ENCODE measurements at places on chromosomes 5 and 9. TPM values are rescaled to one million over a fixed set of nuclear protein-coding genes. Genes with fewer than 3 reads are reported as not detected.
A peak's percentile ranks its signal among the peaks of the same experiment; 100 is the strongest.

Gene OTP
- not detected for total RNA-seq

DNA sequence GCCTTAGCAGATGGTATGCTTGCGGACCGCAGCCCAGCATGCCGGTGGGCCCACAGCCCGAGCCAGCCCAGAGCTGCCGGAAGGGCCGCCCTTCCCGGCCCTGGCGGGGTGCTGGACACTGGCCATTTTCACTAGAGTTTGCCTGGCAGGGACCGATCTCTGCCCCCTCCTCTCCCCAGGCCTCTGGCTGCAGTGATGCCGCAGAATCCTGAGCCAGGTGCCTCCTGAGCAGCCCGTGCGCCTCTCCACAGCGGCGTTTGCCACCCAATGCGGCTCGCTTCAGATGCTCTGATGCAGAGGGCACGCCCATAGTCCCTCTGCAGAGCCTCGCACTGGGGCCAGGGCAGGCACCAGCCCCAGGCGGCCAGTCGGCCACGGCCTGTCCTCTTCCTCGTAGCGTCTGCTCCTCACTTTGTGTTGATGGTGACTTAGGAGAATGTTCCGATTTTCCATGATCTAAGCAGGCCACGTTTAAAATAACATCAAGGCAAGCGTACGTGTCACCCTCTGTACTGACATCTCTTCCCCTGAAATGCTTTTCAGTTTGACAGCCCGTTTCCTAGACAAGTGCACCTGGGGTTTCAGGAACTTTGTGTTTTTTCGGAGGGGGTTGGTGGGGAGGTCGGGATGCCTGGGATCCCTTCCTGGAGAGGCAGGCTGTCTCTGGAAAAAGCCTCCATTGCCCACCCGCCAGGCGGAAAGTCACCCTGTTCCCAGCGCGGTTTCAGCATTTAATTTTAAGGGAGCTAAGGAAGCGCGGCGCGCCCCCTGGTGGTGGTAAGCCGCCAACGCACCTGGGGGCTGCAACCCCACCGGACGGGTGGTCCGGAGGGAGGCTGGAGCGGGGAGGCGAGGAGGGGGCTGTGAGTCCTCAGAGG lies 29.8 kb upstream of the HMCN2 start:
- no peak overlapping the region for H3K27ac ChIP-seq
- H3K4me3 ChIP-seq, result no peak overlapping the region
- no peaks in the 10 kb centered on the region for H3K27me3 ChIP-seq
- peak; percentile 88 for DNase-seq
- H3K36me3 ChIP-seq, result no peaks in the 10 kb centered on the region

DNA sequence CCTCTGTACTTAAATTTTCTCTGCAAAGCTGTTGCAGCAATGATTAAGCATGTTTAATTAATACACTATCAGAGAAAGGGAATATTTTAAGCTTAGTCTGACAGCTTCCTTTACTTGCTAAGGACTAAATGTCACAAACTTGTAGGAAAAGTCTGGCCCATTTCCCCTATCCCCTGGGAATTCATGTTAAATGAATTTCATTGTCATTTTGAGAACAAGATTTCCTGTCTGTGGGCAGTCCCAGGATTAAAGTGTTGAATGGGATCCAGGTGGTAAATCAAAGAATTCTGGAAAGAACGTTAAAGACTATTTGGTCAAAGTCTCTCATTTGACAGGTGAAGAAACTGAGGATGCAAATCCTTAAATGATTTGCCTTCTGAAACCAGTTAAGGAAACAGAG lies 214.8 kb downstream of the MPDZ start:
- H3K4me3 ChIP-seq, result no peak overlapping the region
- H3K27me3 ChIP-seq, result no peaks in the 10 kb centered on the region
- H3K4me1 ChIP-seq, result peaks cover 12% of the 10 kb centered on the region
- peak; percentile 27 for DNase-seq
- H3K36me3 ChIP-seq, result no peaks in the 10 kb centered on the region
- H3K27ac ChIP-seq, result no peak overlapping the region

- H3K27ac ChIP-seq, result no peak overlapping the region
- peaks cover 10% of the 10 kb centered on the region for H3K4me1 ChIP-seq
- H3K36me3 ChIP-seq, result no peaks in the 10 kb centered on the region
- peak overlapping the region; percentile 44 for H3K4me3 ChIP-seq
Measured at GRCh38 chr5:181161534-181162175, 14.3 kb downstream of the OR2V2 start.

Gene HTR4
- not detected for total RNA-seq

Data from GM23338 (cell line).